Activated CD4-positive, alpha-beta T cell treated with anti-CD3 and anti-CD28 coated beads for 24 hours (primary cell): ENCODE measurements at places on chromosomes 16 and 17.

GRCh38 chr16:88649924-88650748, 717 bp downstream of the CYBA start:
- no peak for DNase-seq

GRCh38 chr16:85945424-85945751, 46.4 kb downstream of the IRF8 start:
- DNase-seq = no peak

- no peak for DNase-seq
These were observed 2.4 kb upstream of the B9D1 start for GRCh38 chr17:19364699-19365498.

DNA sequence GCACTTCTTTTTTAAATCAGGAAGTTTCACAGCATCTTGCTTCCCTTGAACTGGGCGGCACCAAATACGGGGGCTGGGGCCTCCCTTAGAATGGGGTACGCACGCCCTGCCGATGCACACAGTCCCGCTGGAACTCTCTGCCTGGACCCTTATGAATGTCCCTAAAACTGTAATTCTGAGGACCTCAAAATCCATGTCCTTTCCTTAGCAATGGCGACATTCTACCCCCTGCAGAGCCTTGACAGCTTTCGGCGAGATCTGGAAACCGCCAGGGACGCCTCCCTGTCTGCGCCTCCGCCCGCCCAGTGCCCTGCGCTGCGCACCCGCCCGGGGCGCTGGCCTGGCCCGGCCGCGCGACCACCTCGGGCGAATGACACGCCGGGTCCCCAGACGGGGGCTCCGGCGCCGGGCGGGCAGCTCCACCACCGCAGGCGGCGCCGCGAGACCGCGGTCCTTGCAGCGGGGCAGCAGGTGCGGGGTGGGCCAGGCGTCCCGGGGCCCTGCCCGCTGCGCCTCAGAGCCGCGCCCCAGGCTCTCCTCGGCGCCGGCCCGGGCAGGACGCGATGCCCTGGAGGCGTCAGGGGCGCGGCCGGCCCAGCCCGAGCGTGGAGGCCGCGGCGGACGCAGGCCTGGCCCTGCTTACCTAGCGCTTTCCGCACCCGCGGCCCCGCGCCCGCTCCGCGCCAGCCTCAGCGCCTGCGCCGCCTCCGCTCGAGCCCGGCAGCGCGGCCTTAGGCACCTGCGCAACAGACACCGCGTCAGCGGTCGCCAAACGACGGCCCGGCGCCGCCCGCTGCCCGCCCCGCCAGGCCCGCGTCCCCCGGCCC, 548 bp downstream of the HAGH start:
- DNase-seq = peak; percentile 40

- DNase-seq = no peak
These were observed 7.8 kb downstream of the KRT28 start for GRCh38 chr17:40791787-40792436.
